ENCODE measurements at places on chromosomes 5 and 9.

DNA sequence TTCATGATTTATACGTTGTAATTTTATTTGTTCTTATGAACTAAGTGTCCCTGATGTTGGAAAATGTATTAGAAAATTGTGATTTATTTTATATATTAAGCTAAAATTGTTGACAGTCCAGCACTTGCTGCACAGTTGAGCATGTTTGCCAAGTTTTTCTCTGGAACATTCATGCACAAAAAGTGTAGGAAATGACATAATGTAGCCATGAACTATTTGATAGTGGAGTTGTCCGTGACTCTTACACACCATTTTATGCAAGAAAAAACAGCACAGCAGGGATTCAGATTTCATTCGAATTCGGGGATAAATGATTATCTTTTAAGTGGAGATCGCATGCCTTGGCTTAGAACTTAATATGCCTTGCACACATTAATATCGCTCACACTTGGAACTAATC is 708.6 kb upstream of the WWC1 start:
- no peaks in the 10 kb centered on the region for H3K27me3 ChIP-seq
- H3K4me3 ChIP-seq = no peak overlapping the region
- no peak overlapping the region for H3K27ac ChIP-seq
- H3K36me3 ChIP-seq = no peaks in the 10 kb centered on the region
- H3K4me1 ChIP-seq = peaks cover 9% of the 10 kb centered on the region

GRCh38 chr5:123157791-123158581 is 68.9 kb downstream of the PRDM6 start:
- H3K4me1 ChIP-seq = peaks cover 12% of the 10 kb centered on the region
- peaks cover 54% of the 10 kb centered on the region for H3K27me3 ChIP-seq
- H3K27ac ChIP-seq = no peak overlapping the region
- no peak overlapping the region for H3K4me3 ChIP-seq
- DNase-seq = no peak

DNA sequence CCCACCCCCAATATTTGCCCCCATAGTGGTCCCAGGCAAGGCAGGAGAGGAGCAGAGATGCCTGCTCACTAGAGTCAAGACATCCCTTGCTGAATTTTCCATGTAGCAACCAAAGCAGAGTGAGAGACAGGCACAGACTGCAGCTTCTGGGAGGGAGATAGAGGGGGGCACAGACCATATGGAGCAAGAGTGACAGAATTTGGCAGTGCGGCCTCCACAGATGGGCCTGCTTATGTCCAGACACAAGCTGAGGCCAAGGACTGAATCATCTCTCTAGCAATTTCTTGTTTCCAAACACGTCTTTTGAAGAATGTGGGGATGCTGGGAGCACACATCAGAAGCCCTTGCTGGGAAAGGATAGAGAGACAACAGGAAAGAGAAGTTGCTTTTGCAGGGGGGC is 53.0 kb upstream of the ALDH1B1 start:
- H3K27me3 ChIP-seq = no peaks in the 10 kb centered on the region
- no peaks in the 10 kb centered on the region for H3K4me1 ChIP-seq
- no peak for DNase-seq
- no peaks in the 10 kb centered on the region for H3K36me3 ChIP-seq
- no peak overlapping the region for H3K27ac ChIP-seq

DNA sequence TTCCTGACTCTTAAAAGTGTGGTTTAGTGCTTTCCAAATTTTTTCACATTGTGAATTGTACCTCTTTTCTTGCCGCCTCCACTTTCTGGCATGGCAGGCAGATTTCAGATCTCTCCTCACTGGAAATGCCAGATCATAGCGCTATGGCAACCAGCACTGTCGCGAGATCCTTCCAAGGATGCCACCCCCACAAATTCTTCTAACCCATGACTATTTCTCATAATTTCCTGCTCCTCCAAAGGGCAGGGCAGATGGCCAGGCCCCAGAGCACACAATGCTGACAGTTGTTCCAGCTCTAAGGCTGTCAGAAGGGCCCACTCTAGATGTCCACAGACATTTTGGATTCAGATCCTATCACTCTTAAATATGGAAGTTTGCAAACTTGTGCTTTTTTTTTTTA is 446.2 kb upstream of the RIOK2 start:
- H3K27ac ChIP-seq = no peak overlapping the region
- no peaks in the 10 kb centered on the region for H3K36me3 ChIP-seq
- H3K4me3 ChIP-seq = no peak overlapping the region
- H3K27me3 ChIP-seq = no peaks in the 10 kb centered on the region
- no peaks in the 10 kb centered on the region for H3K4me1 ChIP-seq

- H3K4me3 ChIP-seq = no peak overlapping the region
- no peak for DNase-seq
- H3K27me3 ChIP-seq = no peaks in the 10 kb centered on the region
- H3K4me1 ChIP-seq = no peaks in the 10 kb centered on the region
- H3K27ac ChIP-seq = no peak overlapping the region
Measured at GRCh38 chr5:4418084-4418483, 722.0 kb upstream of the ADAMTS16 start.

- no peaks in the 10 kb centered on the region for H3K4me1 ChIP-seq
- no peak overlapping the region for H3K4me3 ChIP-seq
- no peaks in the 10 kb centered on the region for H3K27me3 ChIP-seq
- no peak for DNase-seq
- no peaks in the 10 kb centered on the region for H3K36me3 ChIP-seq
Measured at GRCh38 chr9:120353506-120353905, 226.5 kb downstream of the CDK5RAP2 start.

DNA sequence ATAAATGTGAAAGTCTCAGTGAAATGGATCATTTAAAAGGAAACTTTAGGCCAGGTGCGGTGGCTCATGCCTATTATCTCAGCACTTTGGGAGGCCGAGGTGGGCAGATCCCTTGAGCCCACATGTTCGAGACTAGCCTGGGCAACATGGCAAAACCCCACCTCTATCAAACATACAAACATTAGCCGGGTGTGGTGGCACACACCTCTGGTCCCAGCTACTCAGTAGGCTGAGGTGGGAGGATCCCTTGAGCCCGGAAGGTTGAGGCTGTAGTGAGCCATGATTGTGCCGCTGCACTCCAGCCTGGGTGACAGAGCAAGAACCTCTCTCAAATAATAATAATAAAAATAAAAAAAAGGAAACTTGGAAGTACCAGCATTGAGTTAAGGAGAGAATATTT is 176.1 kb downstream of the HSPA4 start:
- H3K27ac ChIP-seq = peak overlapping the region; percentile 97
- no peak overlapping the region for H3K4me3 ChIP-seq
- no peak for DNase-seq
- H3K4me1 ChIP-seq = peaks cover 65% of the 10 kb centered on the region
- H3K27me3 ChIP-seq = no peaks in the 10 kb centered on the region
- H3K36me3 ChIP-seq = no peaks in the 10 kb centered on the region

DNA sequence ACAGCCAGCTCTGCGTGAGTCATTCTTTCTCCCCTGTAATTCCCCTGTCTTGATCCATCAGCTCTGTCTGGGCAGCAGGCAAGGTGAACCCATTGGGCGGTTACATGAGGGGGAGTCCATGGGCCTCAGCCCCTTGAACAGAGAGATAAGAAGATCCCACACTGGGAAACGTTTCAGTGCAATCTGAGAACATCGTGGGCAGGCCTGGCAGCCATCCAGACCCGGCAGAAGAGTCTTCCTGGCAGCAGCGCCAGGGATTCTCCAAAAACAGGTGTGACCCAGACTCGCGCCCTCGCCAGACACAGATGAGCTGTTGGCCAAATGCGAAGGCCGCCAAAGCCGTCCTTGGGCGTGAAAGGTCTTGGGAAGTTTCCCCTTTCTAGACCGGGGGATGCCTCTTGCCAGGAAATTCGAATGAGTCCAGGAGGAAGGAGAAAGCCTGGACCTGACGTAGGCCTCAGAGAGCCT is 6.4 kb upstream of the SLC12A7 start:
- no peak overlapping the region for H3K27ac ChIP-seq
- no peak for DNase-seq
- H3K4me3 ChIP-seq = no peak overlapping the region
- H3K27me3 ChIP-seq = peaks cover 2% of the 10 kb centered on the region

DNA sequence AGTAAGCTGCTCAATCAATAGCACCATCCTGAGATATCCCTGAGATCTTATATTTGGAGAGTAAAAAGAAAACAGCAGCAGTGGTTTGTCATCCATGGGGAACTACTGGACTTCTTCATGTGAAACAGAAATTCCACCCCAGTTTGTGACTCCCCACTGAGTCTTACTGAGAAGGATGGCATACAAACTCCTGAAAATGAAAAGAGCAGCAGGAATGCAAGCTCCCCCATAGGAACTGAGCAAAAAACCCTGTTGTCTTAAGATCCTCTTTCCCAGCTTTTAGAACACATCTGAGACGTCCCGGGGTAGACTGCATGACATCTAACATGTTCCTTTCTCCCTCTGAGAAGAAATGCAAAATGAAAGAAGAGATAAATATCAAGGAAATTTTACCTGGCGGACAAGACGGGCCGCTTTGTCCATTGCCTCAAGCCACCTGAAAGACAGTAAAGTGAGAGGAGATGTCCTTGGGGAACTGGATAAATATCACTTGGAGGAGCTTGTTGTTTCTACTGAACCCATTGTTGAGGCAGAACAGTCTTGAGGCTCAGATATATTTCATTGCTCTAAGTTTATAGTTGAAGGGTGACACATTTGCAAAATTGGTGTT is 117.1 kb downstream of the NUDT12 start:
- H3K4me1 ChIP-seq = peaks cover 11% of the 10 kb centered on the region
- no peak for DNase-seq
- no peak overlapping the region for H3K27ac ChIP-seq
- no peak overlapping the region for H3K4me3 ChIP-seq

DNA sequence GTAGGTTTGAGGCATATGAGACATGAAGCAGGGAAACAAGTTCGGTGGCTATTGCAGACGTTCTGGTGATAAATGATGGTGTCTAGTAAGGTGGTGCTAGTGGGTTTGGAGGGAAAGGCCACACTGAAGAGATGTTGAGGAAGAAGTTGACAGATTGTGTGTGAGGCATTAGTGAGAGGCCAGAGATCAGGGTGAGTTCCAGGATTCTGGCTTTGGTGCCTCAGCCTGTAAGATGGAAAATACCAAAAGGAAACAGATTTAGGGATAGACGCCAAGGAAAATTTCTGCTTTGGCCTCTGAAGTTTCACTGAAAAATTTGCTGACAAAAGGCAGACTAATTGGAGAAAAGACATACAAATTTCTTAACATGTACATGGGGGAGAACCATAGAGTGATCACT is 6.4 kb upstream of the PAIP1 start:
- no peak overlapping the region for H3K4me3 ChIP-seq
- DNase-seq = no peak
- H3K27ac ChIP-seq = no peak overlapping the region

DNA sequence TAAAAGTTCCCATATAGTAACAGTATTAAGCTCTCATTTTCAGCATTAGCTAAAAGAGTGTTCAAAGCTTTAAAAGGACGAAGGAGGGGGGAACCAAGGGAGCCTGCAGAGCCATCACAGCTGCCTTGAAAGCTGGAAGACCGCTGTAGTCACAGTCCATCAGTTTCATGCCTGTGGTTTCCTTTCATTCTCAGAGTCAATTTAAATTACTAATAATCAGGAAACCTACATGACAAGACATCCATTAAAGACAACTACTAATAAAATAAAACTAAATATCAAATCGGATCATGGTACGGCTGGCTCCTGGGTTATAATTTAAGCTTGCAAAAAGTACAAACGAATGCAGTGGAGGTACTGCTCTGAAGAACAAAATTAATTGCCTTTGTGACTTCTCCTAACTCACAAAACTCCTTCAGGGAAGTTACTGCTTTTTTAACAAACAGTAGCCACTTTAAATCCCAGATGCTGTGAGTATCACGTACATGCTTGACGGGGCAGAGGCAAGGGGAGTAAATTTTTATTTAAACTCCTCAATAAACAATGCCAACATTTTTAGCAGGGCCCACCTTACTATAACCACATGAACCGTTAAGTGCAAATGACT is 213.5 kb downstream of the DENND1A start:
- H3K36me3 ChIP-seq = no peaks in the 10 kb centered on the region
- no peak overlapping the region for H3K27ac ChIP-seq
- DNase-seq = no peak
- H3K27me3 ChIP-seq = no peaks in the 10 kb centered on the region
- H3K4me1 ChIP-seq = no peaks in the 10 kb centered on the region

GRCh38 chr9:127983847-127984289 is 3.1 kb upstream of the EEIG1 start:
- no peak overlapping the region for H3K27ac ChIP-seq
- no peaks in the 10 kb centered on the region for H3K36me3 ChIP-seq
- no peak overlapping the region for H3K4me3 ChIP-seq
- DNase-seq = no peak
- no peaks in the 10 kb centered on the region for H3K4me1 ChIP-seq

- peak overlapping the region; percentile 97 for H3K27ac ChIP-seq
- peak; percentile 96 for DNase-seq
- peaks cover 24% of the 10 kb centered on the region for H3K4me1 ChIP-seq
- H3K4me3 ChIP-seq = no peak overlapping the region
- H3K27me3 ChIP-seq = no peaks in the 10 kb centered on the region
- H3K36me3 ChIP-seq = no peaks in the 10 kb centered on the region
Measured at GRCh38 chr5:172733131-172733973, 37.6 kb downstream of the DUSP1 start.

- H3K36me3 ChIP-seq = no peaks in the 10 kb centered on the region
- H3K27me3 ChIP-seq = no peaks in the 10 kb centered on the region
- no peak overlapping the region for H3K27ac ChIP-seq
- no peaks in the 10 kb centered on the region for H3K4me1 ChIP-seq
- H3K4me3 ChIP-seq = no peak overlapping the region
Measured at GRCh38 chr5:106833517-106833916, 837.2 kb downstream of the EFNA5 start.

DNA sequence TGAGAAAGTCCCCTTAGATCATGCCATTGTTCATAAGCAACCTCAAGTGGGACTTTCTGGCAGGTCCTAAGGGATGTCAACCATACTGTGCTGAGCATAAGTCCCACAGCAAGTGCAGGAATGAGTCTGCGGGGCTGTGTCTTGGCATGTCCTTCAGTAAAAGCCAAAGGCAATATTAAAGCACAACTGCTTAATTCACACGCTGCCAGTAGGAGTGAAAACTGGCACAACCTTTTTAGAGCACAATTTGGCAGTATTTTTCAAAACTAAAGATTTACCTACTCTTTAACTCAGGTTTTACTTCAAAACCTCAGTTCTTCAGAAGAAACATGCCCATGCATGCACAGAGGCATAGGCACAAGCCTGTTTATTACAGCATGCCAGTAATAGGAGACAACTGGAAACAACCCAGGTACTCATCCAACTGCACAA is 24.4 kb upstream of the SMAD5 start:
- H3K27ac ChIP-seq = no peak overlapping the region
- H3K4me1 ChIP-seq = peaks cover 10% of the 10 kb centered on the region
- H3K27me3 ChIP-seq = no peaks in the 10 kb centered on the region
- no peaks in the 10 kb centered on the region for H3K36me3 ChIP-seq
- no peak overlapping the region for H3K4me3 ChIP-seq
- DNase-seq = no peak

DNA sequence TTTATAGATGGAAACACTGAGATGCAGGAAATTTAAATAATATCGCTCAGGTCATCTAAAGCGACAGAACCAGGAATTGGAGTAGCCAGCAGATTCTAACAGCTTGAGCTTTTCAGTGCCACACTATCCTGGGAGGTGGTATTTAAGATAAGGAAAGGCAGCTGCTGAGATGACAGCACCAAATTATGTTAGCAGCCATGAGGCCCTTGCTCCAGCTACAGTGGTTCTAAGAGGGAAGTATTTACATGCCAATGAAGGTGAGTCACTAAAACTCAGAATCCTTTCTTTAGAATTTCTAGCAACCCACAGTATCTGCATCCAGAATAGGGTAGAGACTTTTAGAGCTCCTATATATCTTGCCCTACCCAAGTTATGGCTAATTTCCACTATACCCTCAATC is 127.0 kb upstream of the VLDLR start:
- no peak overlapping the region for H3K27ac ChIP-seq
- no peaks in the 10 kb centered on the region for H3K4me1 ChIP-seq
- H3K36me3 ChIP-seq = no peaks in the 10 kb centered on the region
- H3K4me3 ChIP-seq = no peak overlapping the region
- DNase-seq = no peak

Data from RWPE2 (cell line).